ENCODE measurements at places on chromosomes 1 and 21. TPM values are rescaled to one million over a fixed set of nuclear protein-coding genes. Genes with fewer than 3 reads are reported as not detected.

Gene TSPAN2
- total RNA-seq, result 0.21 TPM

Gene PPM1J
- total RNA-seq, result 1.4 TPM

Gene ZSWIM5
- total RNA-seq, result 0.12 TPM

Gene TNNT2
- not detected for total RNA-seq

Gene GBP7
- not detected for total RNA-seq

Gene IL23R
- total RNA-seq, result 3.1 TPM

Gene INSRR
- 0.68 TPM for total RNA-seq

Gene B3GALT5
- not detected for total RNA-seq

Gene CAPN8
- not detected for total RNA-seq

Gene ACBD3
- total RNA-seq, result 23.9 TPM

Gene LDLRAD1
- total RNA-seq, result not detected

Gene RGS8
- total RNA-seq, result not detected

Gene FMN2
- not detected for total RNA-seq

DNA sequence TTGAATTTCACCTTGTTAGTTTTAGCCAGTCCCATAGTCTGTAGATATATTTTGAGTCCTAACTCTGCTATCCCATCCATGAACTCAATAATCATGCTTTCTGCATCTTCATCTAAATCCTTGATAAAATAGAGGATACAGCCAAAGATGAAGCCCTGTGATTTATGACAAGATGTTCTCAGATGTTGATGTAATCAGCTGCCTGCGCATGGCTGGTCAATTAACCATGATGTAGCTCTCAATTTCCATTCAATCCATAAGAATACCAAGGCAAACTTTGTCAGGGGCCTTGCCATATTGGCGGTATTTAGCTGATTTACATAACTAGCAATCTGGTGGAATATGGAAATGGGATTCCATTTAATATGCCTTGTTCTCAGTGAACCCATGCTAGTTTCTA is 183.2 kb downstream of the TNR start:
- no peak for DNase-seq

DNA sequence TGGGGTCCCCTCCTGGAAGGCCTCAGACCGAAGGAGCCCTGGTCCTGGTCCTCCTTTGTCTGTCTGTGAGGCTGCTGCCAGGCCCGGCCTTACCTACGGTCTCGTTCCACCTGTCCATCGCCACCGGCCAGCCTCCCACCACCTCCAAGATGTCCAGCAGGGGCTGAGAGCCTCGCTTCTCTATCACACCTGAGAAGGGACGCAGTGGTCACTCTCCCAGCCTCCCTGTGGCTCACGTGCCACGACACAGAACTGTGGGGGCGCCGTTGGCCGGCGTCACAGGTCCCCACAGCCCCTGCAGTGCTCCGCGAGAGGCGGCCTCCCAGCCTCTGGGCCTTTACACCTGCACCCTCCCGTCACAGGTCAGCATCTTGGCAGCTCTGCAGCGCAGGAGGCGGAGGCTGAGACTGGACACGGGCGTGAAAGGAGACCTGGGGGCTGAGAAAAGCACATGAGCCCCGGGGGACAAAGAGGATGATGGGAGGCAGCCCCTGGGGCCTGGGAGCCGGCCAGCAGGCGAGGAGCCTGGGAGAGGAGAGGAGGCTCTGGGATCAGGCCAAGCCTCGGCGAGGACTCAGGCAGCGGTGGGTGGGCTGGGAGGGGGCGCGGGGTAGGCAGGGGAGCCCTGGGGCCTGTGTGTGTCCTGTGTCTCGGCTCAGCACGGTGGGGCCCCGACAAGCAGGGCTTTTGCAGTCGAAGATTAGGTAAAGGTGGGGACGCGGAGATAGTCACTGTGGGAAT is 20.5 kb downstream of the PRXL2B start:
- no peak for DNase-seq

GRCh38 chr1:214058076-214058475 is 70.3 kb downstream of the PROX1 start:
- DNase-seq, result no peak

DNA sequence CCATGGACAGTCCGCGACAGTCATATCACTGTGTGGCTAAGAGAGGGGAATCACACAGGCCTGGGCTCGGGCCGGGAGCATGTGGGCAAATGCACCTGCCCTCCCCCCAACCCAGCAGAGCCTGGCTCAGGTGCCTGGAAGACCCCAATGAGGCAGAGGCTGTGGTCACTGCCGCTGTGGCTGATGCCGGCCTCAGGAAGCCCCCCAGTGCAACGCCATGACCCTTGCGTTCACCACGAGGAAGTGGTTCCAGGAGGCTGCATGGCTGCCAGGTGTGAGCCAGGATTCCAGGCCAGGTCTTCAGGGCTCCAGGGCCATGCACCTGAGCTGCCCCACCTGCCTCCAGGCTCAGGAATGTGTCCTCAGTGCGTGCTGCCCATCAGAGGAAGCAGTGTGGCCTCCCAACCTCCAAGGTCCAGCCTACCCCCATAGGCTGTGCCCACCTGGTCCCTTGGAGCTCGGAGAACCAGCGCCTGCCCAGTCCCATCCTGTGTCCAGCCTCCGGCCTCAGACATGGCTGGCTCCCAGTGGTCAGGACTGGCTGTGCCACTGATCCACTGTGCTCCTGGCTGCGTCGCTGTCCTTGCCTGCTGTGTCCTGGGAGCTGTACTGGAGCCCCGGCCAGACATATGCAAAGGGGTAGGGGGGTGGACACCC is 8.0 kb downstream of the ARHGEF16 start:
- no peak for DNase-seq

- no peak for DNase-seq
Measured at GRCh38 chr21:16509476-16509875, 779.7 kb downstream of the USP25 start.

DNA sequence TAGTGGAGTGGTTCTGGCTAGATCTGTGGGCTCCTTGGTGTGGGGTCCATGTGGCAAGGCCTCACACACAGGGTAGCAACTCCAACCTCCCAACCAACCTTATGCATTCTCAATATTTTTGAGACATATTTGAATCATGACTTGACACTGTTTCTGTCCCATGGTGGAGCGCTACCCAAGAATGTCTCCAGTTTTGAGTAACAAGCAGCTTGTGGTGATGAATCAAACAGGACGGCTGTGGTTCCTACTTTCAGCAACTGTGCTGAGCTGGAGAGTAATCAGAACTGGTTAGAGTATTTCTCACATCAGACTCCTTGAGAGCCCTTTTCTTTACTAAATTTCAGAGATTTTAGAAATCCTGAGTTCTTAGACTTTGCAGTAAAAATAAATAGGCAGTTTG is 3.1 kb downstream of the LCE3D start:
- no peak for DNase-seq

DNA sequence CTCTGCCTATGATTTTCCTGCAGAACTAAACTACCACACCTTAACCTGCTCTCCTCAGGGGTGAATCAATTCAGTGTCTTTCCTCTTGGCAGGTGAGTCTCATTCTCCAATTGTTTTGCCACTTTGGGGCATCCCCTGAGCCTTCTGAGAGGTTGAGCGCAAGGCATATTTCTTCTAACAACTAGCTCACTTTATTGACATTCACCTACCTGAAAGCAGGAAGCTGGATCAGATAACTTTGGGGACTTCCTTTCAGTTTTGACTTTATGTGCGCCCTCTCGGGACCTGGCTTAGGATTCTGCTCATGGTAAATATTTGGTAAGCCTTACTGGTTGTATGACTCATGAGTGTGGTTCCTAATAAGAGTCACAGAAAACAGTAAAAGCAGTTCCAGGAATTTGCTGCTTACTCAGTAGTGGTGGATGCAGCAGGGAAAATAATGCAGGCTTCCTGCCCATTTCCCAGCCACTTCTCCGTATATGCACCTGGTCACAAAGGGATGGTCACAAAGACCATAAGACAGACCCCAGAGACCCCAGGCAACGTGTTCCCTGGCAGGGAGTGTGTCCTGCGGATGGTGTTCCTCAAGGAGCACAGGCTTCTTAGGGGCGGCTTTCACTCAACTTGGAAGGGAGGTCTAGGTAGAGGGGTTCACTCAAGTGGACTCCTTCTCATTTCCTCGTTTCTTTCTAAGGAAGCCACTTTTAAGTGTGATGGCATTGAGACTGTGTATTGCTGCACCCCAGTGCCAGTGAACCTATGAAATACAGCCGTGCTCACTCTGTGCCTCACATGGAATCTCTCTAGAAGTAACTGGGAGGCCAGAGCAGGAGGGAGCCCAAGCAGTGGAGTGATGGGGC is 22.0 kb upstream of the BATF3 start:
- peak; percentile 83 for DNase-seq

- DNase-seq, result peak; percentile 72
Measured at GRCh38 chr1:156926175-156926574, 5.7 kb downstream of the LRRC71 start.

- no peak for DNase-seq
Measured at GRCh38 chr1:12402159-12402673, 172.4 kb downstream of the VPS13D start.

DNA sequence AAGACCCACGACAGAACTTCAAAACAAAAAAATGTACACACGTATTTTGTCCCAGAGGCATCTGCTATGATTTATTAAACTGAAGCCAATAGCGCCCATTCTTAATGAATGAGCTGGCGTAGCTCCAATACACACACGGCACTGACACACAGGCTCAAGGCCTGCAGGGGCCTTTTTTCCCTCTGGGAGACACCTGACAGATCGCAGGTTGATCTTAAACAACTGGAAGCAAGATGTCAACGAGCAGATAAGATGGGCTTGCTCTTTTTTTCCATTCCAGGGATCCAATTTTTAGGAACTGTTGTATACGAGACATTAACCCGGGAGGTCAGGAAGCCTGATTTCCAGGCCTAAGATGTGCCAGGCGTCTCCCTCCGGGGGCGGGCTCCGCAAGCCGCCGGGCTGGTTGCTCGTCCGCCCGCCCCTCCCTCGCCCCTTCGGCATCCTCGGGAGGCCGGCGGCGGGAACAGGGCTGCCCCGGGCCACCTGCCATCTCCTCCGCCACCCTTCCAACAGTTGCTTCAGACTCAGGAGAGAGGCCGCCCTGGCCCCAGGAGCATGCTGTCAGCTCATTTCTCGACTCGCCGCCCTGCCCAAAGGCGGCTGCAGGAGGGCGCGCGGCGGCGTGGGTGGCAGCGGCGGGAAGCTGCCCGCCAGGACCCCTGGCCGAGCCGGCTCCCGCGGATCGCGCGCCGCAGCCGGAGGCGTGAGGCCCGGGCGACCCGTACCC is 735 bp downstream of the TTC13 start:
- DNase-seq, result peak; percentile 80

- DNase-seq, result no peak
Measured at GRCh38 chr1:160880216-160880615, 4.8 kb downstream of the ITLN1 start.

GRCh38 chr21:15241997-15242736 is 177.4 kb upstream of the NRIP1 start:
- DNase-seq, result no peak

- no peak for DNase-seq
Measured at GRCh38 chr1:220768126-220768601, 18.5 kb upstream of the MTARC1 start.

DNA sequence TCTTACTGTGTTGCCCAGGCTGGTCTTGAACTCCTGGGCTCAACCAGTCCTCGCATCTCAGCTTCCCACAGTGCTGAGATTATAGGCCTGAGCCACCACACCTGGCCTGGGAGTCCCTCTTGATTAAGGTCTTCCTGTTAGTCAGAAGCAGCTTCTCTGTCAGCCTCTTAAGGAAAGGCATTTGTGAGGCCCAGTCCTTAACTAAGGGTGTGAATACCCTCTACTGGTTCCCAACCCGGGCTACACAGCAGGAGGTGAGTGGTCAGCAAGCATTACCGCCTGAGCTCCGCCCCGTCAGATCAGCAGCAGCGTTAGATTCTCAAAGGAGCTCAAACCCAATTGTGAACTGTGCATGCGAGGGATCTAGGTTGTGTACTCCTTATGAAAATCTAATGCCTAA is 117.2 kb downstream of the DYRK1A start:
- DNase-seq, result no peak

- DNase-seq, result no peak
Measured at GRCh38 chr1:30537279-30537678, 186.1 kb downstream of the MATN1 start.

DNA sequence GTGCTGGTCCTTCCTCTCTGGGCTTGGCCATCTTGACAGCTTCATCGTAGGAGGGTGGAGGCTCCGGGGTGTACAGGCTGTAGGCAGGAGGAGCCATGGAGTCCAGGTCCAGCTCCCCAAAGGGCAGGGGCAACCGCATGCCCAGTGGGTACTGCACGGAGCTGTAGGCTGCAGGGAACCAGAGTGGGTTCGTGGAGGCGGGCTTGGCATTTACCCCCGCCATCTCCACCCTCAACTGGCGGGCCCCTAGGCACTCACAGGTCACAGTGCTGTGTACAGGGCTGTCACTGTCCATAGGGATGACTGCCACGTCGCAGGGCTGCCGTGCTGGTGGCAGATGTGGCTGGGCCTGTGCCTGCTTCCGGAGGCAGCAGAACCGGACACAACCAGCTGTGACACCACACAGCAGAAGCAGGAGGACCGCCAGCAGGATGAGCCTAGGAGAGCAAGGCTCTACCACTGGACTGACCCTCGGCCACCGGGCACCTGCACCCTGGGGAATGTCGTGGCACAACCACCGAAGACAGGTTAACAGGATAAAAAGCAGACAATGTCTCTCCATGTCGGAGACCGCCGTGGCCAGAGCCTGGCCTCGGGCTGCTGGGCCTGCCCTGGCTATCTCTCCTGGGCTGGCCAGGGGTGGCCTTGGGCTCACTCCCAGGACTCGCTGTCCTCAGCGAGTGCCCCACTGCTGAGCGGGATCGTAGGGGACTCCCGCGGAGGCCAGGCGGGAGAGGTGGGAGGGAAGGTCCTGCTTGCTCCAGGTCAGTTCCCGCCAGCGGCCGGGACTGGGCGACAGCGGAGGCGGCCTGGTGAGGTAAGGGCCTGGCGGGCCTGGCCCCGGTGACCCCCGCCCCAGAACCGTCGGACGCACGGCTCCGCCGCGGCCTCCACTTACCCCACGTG is 831 bp downstream of the TMEM52 start:
- DNase-seq, result no peak

- DNase-seq, result no peak
Measured at GRCh38 chr1:204409836-204410687, 1.6 kb downstream of the PPP1R15B start.

- no peak for DNase-seq
Measured at GRCh38 chr21:37562920-37563640, 196.5 kb downstream of the DYRK1A start.

DNA sequence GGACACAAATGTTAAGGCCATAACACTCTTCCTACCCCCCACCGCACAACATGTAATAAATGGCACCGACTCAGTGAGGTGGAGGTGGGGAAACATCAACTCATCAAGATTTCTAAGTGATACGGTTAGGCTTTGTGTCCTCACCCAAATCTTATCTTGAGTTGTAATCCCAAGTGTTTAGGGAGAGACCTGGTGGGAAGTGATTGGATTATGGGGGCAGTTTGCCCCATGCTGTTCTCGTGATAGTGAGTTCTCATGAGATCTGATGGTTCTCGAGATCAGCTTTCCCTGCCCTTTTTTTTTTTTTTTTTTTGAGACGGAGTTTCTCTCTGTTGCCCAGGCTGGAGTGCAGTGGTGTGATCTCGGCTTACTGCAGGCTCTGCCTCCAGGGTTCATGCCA is 51.0 kb upstream of the ACTL8 start:
- no peak for DNase-seq

GRCh38 chr1:206468571-206468970 is 1.7 kb upstream of the IKBKE start:
- DNase-seq, result no peak

- no peak for DNase-seq
Measured at GRCh38 chr1:7596126-7596965, 174.8 kb upstream of the VAMP3 start.
